ENCODE measurements at places on chromosomes 13 and 19. TPM values are rescaled to one million over a fixed set of nuclear protein-coding genes. Genes with fewer than 3 reads are reported as not detected.

GRCh38 chr13:110766671-110767430 lies 53.4 kb downstream of the ING1 start:
- no peak for DNase-seq

DNA sequence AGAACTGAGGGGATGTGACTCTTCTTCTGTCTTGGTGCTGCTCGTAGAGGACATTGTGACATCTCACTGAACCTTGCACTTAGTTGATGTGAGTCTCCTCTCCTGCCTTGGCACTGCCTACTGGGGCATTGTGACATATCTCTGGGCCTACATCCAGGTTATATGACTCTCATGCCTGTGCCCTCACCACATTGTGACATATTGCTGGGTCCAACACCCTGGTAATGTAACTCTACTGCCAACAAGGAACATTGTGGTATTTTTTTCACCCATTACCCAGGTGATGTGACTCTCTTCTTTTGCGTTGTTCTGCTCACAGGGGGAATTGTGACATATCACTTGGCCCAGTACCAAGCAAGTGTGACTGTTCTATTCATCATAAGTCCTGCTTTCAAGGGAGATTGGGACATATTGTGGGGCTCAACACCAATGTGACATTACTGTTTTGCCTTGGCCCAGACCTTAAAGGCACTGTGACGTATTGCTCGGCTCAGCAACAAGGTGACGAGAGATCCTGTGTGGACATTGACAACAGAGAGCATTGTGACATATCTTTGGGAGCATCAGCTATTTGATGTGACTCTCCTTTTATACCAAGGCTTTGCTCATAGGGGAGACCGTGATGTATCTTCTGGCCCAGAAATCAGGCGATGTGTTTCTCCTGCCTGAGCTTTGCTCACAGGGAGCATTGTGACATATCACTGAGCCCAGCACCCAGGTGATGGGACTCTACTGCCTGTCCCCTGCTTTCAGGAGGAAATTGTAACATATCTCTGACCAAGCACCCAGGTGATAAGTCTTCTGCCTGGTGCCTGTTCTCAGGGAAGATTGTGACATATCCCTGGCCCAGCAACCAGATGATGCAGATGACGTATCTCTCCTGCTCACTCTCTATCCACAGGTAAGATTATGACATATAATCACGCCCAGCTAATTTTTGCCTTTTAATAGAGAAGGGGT lies 12.2 kb upstream of the ZNF429 start:
- DNase-seq = no peak

DNA sequence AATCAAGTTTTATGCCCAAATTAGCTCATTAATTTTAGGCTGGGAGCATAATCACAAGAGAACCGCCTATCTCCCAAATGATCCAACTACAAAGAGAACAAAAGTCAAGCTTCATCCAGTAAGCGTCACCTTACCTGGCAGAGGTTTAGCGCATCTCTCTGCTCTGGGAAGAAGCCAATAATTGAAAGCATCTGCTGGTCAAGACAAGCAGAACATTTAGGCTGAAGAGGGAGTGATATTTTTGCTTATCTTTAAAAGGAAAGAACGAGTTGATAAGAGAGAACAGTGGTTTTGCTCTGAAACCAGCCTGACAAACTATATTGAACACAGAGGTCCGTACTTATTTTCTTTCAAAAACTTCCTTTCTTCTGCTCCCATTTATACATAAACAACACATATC lies 242.1 kb downstream of the ENOX1 start:
- DNase-seq = no peak

DNA sequence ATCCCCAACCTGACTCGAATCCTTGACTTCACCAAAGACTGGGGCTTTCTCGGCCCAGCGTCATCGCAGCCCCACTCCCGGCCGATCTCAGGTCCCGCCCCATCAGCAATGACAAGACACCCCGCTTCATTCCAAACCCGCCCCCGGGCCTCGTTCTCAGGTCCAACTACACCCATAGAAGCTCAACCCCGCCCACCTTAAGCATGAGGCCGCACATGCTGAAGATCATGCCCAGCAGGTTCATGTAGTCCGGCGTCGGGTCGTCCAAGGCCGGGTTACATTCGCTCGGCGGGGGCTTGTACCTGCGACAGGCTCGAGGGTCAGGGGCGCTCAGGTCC lies 2.3 kb downstream of the WDR83 start:
- DNase-seq = no peak

DNA sequence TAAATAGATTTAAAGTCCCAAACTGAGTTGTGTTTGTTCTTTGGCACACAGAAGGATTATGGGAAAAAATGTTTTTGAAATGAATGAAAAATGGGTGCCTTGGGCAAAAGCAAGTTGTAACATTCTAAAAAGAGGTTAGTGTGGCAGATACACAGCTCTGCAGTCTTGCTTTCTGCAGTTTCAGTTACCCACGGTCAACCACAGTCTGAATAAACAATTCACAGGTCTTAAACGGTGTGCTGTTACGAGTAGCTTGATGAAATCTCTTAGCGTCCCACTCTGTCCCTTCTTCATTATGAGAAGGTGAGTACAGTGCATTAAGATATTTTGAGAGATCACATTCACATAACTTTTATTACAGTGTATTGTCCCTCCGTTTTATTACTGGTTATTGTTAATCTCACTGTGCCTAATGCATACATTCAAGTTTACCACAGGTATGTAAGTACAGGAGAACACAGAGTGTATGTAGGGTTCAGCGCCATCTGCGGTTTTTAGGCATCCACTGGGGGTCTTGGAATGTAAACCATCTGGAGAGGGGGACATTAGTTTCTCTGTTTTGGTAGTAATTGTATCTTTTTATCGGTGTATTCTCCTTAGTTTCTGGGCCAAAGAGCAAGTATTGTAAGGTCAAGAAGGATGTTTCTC lies 8.1 kb downstream of the FARP1 start:
- DNase-seq = no peak

GRCh38 chr19:31233295-31233800 lies 115.9 kb downstream of the TSHZ3 start:
- DNase-seq = no peak

- peak; percentile 99 for DNase-seq
Measured at GRCh38 chr19:50657712-50658440, 8.6 kb downstream of the C19orf81 start.

GRCh38 chr13:99733346-99733745 lies 232.1 kb downstream of the TM9SF2 start:
- no peak for DNase-seq

DNA sequence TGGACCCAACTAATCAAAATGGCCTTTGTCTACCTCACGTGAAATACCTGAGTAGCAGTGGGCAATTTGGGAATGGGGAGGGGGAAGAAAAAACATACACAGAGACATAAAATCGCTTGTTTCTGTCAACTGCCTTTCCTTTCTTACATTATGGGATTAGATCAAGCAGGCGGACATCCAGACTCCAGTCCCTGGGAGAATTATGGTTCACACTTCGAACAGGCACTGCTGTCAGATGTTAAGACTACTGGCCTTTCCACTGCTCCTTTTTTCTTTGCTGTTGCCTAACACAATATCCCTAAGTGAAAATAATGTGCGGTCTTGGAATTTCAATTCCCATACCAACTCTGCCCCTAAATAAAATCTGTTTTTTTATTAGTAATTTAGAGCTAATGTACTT lies 1719.7 kb upstream of the SLC10A2 start:
- no peak for DNase-seq

DNA sequence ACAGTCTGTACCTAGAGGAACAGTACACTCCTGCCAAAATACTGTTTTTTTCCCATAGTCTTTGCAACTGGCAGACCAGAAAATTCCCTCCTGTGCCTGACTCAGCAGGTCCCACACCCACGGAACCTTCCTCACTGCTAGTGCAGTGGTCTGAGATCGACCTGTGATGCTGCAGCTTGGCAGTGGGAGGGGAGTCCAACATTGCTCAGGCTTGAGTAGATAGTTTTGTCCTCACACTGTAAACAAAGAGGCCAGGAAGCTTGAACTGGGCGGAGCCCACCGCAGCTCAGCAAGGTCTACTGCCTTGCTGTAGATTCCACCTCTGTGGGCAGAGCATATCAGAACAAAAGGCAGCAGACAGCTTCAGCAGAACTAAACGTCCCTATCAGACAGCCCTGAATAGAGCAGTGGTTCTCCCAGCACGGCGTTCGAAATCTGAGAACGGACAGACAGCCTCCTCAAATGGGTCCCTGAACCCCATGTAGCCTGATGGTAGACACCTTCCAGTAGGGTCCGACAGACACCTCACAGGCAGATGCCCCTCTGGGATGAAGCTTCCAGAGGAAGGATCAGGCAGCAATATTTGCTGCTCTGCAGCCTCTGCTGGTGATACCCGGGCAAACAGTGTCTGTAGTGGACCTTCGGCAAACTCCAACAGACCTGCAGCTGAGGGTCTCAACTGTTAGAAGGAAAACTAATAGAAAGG lies 92.7 kb downstream of the SUCLA2 start:
- DNase-seq = no peak

- no peak for DNase-seq
Measured at GRCh38 chr13:101065329-101065728, 351.0 kb downstream of the NALCN start.

- DNase-seq = peak; percentile 93
Measured at GRCh38 chr13:52450012-52450792, at the start of gene VPS36. TSS of gene VPS36 (minus strand) at chr13:52450634. CDS start at chr13:52450594, 40 bp downstream.

GRCh38 chr13:23695711-23696464 lies 125.7 kb downstream of the TNFRSF19 start:
- DNase-seq = no peak

DNA sequence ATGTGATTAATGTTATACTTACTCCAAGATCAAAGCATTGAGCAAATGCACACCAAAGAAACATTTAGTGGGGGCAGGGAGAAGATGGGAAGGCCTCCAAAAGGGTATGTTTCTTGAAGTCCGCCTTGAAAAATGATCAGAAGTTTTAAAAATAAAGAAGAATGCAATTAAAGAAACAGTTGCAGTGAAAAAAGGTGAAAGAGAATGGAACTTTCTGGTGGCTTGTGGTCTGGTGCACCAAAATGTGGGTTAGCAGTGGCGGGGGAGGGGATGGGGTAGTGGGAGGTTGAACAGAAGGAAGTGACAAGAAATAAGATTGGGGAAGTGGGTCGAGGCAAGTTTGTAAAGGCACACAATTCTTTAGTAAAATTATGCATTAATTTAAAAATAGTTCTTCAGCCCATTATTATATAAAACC lies 2.5 kb downstream of the LCP1 start:
- DNase-seq = no peak

DNA sequence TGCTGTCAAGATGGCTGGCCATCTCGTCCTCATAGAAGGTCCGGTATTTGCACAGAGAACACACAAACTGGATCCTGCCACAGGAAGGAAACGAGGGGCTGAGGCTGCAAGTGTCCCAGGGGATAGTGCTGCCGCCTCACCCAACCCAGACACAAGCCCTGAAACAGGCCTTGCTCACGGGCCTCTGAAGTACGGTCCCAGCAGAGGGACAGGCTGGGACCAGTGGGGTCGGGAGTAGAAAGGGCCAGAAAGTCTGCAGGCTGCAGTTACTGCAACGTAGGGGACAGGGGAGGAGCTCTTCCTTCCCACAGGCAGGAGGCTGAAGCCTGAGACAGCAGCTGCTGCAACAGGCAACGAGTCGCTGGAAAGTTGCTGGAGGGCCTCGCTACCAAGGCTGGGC lies 18.2 kb upstream of the AKAP8 start:
- no peak for DNase-seq

GRCh38 chr19:771332-771785 lies 20.4 kb downstream of the MISP start:
- peak; percentile 60 for DNase-seq

GRCh38 chr13:51000571-51001260 lies 91.1 kb downstream of the RNASEH2B start:
- no peak for DNase-seq

DNA sequence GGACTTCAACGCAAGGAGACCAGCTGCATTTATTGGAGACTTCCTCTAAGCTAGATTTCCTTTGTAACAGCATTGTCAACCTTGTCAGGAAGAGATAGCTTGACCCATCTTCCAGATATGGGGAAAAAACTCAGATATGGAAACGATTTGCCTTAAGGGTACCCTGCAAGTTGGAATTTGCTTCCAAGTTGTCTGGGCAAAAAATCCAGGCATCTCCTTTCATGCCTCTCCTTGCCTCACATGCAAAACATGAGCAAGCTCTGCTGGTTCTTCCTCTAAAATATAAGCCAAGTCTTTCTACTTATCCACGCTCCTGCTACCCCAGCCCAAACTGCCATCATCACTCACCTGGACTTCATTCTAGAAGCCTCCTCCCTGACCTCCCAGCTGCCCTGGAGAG lies 6.4 kb upstream of the DNMT1 start:
- no peak for DNase-seq

GRCh38 chr19:33071887-33072286 lies 7.2 kb upstream of the RHPN2 start:
- no peak for DNase-seq

DNA sequence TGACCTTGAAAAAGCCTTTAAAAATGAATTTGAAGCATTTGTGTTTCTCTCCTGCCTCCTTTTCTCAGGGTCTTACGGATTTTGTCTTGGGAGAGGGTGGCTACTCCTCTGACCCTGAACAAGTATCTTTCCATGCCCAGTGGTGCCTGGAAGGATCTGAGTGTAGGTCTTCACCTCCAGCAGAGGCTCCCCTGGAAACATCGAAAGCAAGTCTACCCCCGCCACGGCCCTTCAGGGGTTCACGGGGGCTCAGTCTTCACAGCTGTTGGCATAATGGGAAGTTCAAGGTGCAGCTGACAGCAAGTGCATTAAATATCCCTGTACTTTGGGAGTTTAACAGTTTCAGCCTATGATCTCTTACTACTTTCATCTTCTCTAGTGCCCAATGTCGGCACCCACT lies 42.7 kb upstream of the SLC15A1 start:
- no peak for DNase-seq

DNA sequence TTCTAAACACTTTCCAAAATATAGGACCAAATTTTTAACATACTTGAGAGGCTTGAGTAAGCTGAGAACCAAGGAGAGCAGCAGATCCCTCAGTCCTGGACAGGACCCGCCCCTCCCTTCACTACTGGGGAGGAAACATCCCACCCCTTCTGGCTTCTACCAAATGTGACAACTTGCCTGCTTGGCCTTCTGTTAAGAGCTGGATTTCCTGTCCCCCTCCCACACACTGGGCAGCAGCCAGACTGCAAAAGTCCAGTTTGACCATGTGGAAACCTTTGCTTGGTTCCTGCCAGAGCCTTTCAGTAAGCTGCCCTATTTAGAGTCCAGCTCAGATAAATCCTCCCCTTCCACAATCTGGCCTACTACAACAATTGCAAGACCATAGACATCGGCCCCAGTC lies 84.3 kb downstream of the FGF14 start:
- no peak for DNase-seq

- no peak for DNase-seq
Measured at GRCh38 chr19:38303517-38304351, at the start of gene C19orf33. TSS of gene C19orf33 (plus strand) at chr19:38304251. CDS start at chr19:38304262, 11 bp downstream.

GRCh38 chr19:11541238-11541637 lies 2.6 kb downstream of the CNN1 start:
- no peak for DNase-seq

GRCh38 chr19:14475251-14476073 lies at the start of gene PTGER1:
TSS of gene PTGER1 (minus strand) at chr19:14475354. CDS start at chr19:14474320, 1,034 bp downstream.
- no peak for DNase-seq

Gene SERPINE3
- total RNA-seq = not detected

Gene PNMA8A
- total RNA-seq = 24.5 TPM

Gene RNF17
- not detected for total RNA-seq

Gene TNNT1
- total RNA-seq = 53.4 TPM

Gene HRC
- not detected for total RNA-seq

Gene PSG3
- total RNA-seq = not detected

Gene FCGBP
- total RNA-seq = 0.08 TPM

Gene TMEM272
- total RNA-seq = 1.2 TPM

Gene NOP53
- 120 TPM for total RNA-seq

Gene CYP4F8
- total RNA-seq = not detected

Data from SK-MEL-5 (cell line).